ENCODE measurements at places on chromosomes 16 and 17.

DNA sequence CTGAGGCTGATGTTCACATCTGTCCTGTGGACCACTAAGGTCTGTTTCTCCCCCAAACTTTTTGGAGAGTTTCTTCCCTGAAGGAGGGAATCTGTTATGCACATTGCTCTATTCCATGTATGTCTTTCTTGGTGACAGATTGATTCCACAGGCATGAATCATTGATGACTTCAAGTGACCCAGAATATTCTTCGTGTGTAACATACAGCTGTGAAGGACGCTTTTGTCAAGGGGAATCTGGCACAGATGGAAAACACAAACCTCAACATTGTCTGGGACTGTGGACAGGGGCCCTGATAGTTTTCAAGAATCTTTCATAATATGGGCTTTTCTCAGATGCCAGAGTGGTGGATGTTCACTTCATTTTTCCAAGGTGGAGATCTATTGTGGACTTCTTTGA lies 223.1 kb upstream of the MAF start:
- no peak for DNase-seq

GRCh38 chr17:72913142-72913682 lies 179.3 kb downstream of the SLC39A11 start:
- DNase-seq: no peak

DNA sequence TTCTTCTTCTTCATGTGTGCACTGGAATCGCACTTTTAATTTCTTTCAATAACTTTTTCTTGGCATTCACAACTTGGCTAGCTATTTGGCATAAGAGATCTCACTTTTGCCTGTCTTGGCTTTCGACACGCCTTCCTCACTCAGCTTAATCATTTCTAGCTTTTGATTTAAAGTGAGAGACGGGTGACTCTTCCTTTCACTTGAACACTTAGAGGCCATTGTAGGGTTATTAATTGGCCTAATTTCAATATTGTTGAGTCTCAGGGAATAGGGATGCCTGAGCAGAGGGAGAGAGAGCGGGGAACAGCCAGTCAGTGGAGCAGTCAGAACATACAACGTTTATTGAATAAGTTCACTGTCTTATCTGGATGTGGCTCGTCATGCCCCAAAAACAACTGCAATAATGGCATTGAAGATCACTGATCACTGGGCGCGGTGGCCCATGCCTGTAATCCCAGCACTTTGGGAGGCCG lies 200.3 kb downstream of the SEC14L1 start:
- DNase-seq: no peak

DNA sequence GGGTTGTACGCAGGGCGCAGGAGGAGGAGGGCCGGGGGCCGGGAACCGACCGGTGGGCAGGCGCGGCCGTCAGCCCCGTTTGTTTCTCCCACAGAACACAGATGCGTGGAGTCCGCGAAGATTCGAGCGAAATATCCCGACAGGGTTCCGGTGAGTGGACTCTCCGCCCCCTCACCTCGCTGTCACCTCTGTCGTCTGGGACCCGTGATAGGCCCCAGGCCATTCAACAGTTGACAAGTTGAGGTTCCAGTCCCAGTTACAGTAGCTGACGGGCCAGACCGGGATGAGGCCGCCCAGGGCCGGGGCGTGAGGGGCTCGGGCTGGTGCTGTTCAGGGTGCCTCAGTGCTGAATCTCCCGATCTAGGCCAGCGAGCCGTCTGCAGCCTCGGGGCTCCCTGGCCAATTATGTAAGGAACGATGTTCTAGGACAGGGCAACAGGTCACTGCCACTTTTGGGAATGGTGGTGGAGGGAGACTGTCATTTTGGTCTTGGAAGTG lies 628 bp downstream of the GABARAPL2 start:
- DNase-seq: no peak

GRCh38 chr16:20814784-20815183 lies 8.5 kb downstream of the REXO5 start:
- DNase-seq: no peak

Data from right forelimb (tissue), 1 donor.